ENCODE measurements at places on chromosomes 1 and 21.

DNA sequence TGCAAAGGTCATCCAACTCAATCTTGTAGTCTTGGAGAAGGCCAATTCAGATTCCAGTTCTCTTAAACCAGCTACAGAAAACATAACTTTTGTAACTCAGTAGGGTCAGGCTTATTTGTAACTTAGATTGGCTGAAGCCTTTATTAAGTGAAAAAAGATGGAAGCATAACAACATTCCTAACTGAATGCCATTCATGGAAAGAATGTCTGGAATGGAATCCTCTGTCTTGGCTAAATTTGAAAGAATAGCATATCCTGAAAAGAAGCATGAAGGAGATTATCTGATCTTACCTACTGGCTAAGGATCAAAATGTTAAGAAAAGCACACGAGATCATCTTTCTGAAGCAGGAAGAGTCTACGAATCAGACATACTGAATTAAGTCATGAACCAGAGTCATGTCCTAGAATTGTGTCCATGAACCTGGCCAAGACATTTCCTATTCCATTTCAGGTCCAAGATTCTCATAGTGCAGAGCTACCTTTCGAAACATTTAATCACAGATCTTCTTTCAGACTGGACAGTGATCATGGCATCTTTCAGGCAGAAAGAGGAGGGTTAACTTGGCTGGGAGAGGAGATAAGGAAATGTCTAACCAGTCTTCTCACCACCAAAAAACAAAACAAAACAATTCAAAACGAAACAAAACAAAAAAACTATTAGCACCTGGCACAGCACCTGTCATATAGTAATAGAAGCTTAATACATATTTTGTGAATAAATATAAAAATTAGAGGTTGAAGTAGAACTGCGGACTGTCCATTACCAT, 75.6 kb downstream of the XCL2 start:
- DNase-seq: no peak

DNA sequence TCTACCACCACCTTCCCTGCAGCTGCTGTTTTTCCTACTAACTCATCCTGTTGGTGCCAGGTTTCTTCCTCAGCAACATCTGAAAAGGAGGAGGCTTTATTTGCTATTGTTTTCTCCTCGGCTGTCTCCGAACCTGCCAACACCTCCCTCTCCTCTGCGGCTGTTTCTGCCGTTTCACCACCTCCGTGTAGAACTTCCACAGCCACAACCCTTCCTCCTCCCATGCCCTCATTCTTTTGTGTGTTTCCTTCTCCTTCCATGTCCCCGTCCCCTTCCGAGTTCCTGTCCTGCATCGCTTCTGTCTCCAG, 59.0 kb upstream of the LRRC53 start:
- DNase-seq: no peak

DNA sequence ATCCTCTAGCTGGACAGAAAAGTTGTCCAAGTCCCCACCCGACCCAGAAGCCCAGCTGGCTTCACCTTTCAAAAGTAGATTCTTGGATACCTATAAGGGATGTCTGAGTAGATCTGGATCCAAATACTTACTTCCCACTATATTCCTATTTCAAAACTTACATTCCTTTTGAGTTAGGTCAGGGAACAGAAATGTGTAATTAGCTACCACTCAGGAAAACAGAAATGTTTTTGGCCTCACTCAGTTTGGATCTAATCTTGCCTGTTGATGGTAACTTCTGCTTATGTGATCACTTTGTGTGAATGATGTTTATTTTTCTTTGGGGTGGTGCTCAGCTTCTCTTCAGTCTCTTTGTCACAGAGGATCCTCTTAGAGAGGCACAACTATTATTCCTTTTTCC, 814.4 kb upstream of the RGS18 start:
- DNase-seq: no peak

GRCh38 chr1:206547104-206547503, 39.8 kb downstream of the RASSF5 start:
- no peak for DNase-seq

DNA sequence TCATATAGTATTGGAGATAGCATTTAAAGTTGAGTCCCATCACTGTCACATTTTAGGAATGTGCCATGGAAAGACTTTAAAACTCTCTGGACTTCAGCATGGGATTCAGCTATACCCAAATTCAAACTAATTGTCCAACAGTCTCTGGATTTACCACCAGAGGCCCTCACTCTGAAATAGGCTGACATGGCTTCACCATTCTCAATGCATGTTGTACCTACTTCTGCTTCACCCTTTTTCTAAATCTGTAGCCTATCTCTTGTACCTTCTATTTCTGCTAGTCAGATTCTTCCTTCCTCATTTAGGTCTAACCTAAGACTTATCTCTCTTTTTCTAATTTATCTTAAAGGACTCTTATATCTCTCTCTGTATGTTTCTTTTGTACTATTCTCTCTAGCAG, 512.7 kb upstream of the ZRANB2 start:
- no peak for DNase-seq

- no peak for DNase-seq
These were observed 77.0 kb downstream of the RWDD3 start for GRCh38 chr1:95311014-95311413.

GRCh38 chr1:247822060-247822459, 1.9 kb downstream of the OR14A16 start:
- no peak for DNase-seq

DNA sequence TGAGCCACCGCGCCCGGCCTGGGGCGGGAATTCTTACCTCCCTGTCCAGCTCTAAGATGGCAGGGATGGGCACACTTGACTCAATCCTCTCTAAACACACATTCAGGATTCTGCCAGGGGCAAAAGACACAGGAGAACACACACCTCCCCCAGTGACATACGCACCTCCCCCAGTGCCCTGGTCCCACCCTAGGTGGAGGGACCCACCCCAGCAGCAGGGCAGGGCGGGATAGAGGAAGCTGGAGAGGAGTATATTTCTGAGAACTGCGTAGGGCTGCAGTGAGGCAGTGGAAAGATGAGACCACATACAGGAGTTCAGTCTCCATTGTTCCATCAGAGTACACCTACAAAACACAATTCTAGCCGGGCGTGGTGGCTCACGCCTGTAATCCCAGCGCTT, 92.5 kb downstream of the SDCCAG8 start:
- no peak for DNase-seq

GRCh38 chr1:160095382-160096105, 2.9 kb downstream of the IGSF8 start:
- no peak for DNase-seq

DNA sequence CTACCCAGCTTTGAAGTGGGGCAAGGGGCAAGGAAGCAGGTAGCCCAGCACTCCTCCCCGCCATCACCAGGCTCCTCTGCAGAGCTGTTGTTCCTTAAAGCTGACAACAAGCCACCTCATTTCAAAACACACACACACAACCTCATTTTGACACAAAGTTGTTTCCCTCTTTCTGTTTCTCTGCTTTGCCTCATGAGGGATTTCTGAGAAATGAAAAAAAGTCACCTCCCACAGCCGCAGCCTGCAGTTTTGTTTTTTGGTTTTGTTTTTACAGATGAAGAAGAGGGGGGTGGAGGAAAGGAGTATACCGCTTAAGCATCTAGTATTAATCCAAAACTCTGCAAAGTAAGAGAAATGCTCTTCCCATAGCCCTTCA, 12.1 kb downstream of the MCL1 start:
- DNase-seq: no peak

DNA sequence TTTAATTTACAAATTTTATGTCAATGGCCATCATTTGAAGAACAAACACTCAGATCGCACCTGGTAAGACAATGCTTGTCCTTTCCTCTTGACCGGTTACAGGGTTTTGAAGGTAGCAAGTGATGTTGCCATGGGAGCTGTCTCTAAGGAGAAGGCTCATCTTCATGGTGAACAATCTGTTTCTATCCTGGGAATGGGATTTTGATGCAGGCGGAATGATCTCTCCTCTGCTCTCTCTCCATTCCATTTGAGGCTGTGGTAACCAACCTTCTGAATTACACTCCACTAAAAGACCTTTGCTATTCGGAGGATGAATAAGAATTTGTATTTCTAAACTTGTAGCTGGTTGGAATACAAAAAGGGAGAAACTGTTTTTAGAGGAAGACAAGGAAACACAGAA, 57.9 kb upstream of the SLC5A9 start:
- DNase-seq: no peak

- DNase-seq: no peak
These were observed 82.5 kb downstream of the ST3GAL3 start for GRCh38 chr1:43789604-43790550.

GRCh38 chr1:76511558-76512179, 355.6 kb upstream of the ST6GALNAC5 start:
- DNase-seq: no peak

DNA sequence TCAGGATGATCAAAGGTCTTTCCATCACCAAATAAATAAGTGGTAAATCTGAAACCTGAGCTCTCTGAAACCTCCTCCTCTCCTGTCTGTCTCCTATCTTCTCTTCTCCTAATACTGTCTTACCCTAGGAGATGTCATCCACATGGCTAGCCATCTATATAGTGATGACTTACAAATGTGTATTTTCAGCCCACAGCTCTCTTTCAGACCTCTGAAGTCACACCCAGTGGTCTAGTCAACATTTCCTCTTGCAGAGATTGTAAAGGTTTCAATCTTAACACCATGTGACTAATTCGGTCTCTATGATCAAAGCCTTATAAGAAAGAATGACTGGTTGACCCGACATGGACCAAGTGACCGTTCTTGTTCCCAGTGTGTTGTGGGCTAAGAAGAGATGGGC, 63.1 kb upstream of the DPT start:
- no peak for DNase-seq

DNA sequence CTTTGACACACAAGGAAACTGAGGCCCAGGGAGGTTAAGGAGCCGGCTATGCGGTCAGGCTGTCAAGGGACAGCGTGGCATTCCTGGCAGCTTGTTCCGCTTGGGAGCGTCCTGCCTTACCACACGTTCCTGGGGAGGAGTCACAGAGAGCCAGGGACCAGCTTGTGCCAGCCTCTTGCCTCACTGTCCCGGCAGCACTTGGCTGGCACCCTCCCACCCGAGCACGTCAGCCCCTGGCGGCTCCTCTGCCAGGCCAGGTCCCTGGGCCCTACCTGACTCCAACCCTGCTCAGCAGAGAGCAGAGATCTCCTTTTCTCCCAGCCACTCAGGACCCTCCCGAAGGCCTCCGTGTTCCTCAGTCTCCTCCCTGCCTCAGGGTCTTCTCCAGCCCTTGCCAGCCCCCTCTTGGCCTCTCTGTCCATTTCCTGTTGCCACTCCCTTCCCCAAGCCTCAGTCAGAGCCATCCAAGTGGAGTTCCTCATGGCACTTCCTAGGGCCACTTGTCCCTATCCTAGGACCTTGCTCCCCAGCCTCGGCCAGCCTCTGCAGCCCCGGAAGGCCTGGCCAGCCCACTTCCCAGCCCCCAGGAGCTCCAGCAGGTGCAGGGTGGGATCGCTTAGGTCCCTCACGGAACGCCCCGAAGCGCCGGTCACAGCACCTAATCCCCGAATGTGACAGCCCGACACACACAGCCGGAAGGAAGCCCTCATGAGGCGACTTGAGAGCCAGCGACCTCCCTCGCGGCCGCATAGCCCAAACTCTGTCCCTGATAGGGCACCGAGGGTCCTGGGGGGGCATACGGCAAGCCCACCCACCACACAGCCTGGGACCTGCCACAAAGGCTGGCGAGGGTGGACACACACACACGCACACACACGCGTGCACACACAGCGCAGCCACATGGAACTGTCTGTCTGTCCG, 130.3 kb downstream of the CASZ1 start:
- no peak for DNase-seq

GRCh38 chr1:18481190-18481920, 625 bp downstream of the KLHDC7A start:
- DNase-seq: no peak

- no peak for DNase-seq
These were observed 59.5 kb upstream of the RGS2 start for GRCh38 chr1:192749349-192749748.

DNA sequence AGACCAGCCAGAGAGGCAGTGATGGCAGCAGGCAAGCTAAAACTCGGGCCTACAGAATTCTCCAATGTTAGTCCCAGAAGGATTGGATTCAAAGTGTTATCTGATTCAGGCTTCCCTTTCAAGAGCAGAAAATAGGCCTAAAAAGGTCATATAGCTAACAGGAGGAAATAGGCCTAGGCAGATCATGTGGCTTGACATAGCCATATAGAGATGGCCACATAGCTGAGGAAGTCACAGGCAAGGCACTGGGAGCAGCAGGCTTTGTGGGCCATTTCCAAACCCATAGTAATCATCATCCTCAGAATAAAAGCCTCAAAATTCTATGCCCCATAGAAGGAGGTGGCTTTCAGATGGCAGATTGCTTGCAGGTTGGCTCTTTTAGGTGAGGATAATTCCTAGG, 29.0 kb upstream of the LMO4 start:
- DNase-seq: no peak

DNA sequence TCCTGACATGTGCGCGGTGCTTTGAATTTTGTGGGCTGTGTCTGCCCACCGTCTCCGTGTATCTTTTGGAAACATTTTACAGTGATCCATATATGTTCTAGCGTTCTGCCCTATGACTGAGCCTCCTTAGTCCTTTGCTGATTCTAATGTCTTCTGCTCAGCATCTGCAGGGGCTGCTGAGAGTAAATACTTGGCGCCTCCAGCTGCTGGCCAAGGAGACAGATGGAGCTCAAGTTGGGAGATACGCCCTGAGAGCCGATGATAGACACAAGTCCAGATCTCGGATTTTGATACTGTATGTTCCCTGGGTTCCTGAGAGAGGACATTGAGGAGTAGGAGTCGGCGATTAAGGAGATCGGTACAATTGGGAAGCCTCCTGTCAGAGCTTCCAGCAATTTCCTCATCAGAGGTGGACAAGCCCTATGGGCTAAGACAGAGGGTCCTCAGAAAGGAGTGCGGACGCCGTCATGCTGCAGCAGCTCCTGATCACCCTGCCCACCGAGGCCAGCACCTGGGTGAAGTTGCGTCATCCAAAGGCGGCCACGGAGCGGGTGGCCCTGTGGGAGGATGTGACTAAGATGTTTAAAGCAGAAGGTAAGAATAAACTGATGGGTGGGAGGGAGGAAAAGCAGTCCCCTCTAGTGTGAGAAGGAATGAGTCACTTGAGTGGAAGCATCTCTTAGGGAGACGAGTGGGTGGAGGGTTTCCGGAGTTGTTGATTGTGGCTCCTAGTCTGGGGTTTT, 390 bp downstream of the ZFP69B start:
- peak; percentile 75 for DNase-seq

DNA sequence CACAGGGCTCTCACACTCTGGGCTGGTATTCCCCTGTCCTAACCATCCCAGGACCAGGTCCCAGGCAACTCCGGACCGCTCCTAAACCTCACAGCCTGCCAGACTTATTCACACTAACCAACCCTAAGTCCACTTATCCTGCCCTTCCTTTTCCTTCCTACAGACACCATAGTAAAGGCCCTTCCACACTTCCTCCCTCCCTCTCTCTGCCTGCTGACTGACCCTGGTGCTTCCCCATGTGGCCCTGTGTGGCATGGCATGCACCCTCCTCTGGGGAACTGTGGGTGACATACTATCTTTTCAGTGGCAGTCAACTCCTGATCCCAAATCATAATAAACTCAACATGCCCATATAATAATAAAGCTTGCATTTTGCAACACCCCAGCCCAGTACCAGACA, 155.1 kb upstream of the DNAH14 start:
- DNase-seq: no peak

DNA sequence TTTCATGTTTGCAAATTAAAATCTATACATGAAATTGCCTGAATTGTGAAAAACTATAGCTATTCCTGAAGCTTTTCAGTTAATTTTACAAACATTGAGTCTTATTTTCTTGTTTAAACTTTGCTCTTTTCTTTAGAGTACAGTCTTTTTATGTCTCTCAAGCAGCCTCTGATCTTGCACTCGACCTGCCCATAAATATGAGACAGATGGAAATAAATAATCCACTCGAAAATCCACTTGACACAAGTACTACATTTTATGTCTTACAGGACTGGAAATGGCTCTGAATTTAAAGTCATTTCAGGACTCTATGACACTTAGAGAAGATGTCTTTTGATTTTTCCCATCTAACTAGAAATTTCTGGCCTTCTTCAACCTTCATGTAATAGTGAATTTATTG, 283.8 kb downstream of the USP25 start:
- no peak for DNase-seq

Measured in activated CD4-positive, alpha-beta T cell treated with anti-CD3 and anti-CD28 coated beads for 1 hour (primary cell).